NCI-H446 (cell line): ENCODE measurements at places on chromosomes 3 and 15.

- no peak for DNase-seq
Observed at GRCh38 chr3:149145974-149146373, 16.5 kb downstream of the HPS3 start.

- no peak for DNase-seq
Observed at GRCh38 chr15:66285533-66286280, 7.7 kb upstream of the DIS3L start.

DNA sequence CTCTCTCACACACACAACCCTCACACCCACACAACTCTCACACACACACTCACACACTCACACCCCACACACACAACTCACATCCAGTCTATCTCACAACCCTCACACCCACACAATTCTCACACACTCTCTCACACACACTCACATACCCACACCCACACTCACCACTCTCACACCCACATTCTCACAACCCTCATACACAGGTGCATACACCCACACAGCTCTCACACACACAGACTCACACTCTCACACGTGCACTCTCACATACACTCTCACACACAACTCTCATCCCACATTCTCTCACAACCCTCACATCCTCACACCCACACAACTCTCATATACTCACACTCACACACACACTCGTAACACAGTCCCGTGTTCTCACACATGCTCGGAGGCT lies 134.4 kb downstream of the FBLN2 start:
- no peak for DNase-seq

GRCh38 chr3:44942202-44942921 lies 33.6 kb downstream of the ZDHHC3 start:
- no peak for DNase-seq

DNA sequence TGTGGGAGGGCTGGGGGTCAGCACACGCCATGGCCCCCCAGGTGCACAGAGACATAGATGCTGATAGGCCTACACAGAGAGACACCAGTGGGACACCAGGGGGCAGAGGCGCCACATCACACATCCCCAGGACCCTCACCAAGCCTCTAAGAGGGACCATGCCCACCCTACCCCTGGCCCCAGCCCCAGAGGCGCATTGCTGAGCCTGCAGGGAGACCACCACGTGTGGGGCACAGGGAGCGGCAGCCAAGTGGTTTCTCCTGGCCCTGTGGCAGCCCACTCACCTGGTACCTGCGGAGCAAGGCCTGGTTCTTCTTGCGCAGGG lies 1.2 kb downstream of the CCDC9B start:
- peak; percentile 12 for DNase-seq

DNA sequence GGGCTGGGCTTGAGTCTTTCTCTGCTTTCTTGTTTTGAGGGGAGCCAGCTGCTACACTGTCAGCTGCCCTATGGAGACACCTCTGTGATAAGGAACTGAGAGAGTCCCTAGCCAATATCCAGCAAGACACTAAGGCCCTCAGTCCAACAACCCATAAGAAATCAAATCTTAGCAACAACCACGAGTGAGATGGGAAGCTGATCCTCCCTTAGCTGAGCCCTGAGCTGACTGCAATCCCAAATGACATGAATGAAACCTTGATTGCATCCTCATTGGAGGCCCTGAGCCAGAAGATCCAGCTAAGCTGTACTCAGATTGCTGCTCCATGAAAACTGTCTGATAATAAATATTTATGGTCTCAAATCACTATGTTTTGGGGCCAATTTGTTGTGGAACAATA lies 302.1 kb upstream of the MME start:
- no peak for DNase-seq

- DNase-seq = no peak
Observed at GRCh38 chr15:100247228-100248225, 94.2 kb downstream of the ADAMTS17 start.

DNA sequence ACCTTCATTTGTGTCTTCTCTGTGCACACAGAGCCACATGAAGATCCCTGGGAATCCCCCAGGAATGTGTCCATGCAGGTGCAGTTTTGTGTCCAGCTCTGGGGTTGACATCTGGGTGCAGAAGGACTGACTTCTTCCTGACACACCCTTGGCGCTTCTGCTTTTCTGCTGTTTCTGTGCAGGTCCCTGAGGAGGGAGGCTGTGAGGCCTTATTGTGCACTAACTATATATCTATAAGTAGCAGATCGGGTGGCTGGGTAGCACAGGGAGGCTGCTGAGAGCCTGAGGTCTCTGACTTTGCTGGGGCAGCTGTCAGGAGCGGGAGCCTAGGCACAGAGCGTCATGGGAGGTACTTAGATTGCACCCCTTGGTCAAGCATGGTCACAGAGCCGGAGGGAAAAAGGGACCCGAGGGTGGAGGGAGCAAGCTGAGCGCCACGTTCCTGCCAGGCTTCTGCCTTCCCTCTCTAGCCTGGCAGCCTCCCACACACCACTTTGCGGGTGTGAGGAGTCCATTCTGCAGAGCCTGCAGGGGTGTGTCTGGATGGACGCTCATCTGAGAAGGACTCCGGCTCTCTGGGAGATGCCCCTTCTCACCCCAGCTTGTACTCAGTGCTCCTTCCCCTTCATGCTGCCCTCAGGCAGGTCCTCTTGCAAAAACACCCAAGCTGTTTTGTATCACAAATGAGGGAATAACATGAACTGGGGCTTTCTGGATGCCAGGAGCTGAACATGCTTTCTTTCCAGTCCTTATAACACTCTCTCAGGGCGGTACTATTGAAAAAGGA lies 23.9 kb downstream of the CCDC33 start:
- no peak for DNase-seq

DNA sequence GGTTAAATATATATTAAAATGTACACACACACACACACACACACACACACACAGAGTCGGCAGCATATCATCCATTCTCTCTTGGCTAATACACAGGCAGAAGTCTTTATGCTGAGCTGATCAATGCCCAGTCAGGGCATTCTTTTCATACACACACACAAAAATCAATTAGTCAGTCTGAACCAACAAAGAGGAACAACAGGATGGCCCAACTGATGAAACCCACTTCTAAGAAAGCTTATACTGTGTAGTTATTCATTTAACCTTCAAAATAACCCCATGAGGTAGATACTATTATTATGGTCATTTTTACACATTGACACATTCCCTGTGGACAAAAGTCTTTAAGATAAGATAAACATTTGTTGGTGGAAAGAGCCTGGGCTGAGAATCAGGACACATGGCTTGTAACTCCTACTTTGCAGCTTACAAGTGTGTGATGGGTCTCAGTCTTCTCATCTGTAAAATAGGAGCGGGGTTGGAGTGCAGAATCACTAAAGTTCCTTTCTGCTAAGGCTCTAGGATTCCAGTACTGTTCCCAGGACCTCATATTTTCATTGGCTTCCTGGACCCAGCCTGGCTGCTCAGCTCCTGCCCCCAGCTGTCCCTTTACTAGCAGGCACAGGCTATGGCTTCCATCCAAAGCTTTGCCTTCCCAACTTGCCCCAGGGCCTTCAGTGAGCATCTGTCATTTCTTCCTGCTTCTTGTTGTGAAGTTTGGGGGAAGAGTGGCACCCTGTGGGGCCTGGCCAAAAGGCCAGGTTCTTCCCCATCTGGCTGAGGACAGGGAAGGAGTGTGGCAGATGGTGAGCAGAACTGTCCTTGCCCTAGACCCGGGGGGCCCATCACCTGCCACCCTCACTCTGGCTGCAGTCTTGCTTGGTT lies 27.2 kb upstream of the GLCE start:
- peak; percentile 99 for DNase-seq

DNA sequence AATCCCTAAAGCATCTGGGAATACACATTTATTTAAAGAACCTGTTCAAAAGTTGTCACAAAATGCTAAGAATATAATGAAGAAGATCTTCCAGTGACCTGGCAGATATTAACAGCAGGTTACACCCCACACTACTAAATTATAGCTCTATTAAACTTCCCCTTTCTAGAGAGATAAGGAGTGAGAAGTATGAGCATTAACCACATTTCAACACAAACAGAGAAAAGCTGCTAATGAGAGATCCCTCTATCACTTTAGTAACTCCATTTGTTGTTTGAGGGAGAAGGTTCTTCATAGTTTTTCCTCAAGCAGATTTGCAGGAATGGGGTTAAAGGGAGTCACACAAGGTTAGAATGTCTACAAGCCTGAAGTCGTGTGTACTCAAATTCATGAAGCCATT lies 3.6 kb downstream of the COL8A1 start:
- DNase-seq = no peak
